Neural crest cell (in vitro differentiated cells): ENCODE measurements at places on chromosomes 1 and 21. TPM values are rescaled to one million over a fixed set of nuclear protein-coding genes. Genes with fewer than 3 reads are reported as not detected.

Gene SETDB1
- 77.9 and 81.6 TPM in 2 replicates for total RNA-seq

Gene OR2T35
- not detected in 2 replicates for total RNA-seq

Gene CD52
- not detected in 2 replicates for total RNA-seq

Gene SPRR3
- total RNA-seq: not detected in 2 replicates

Gene TAS1R1
- not detected in 2 replicates for total RNA-seq

Gene CD1D
- not detected in 2 replicates for total RNA-seq

Gene FCN3
- total RNA-seq: not detected in 2 replicates

Gene CSF1
- total RNA-seq: 16.0 and 17.9 TPM in 2 replicates

Gene FABP3
- 13.6 and 14.0 TPM in 2 replicates for total RNA-seq

Gene NT5C1A
- total RNA-seq: not detected in 2 replicates

Gene NOC2L
- total RNA-seq: 95.4 and 106 TPM in 2 replicates

Gene ANKRD45
- 2.7 and 3.2 TPM in 2 replicates for total RNA-seq

Gene CACNA1S
- 0.07 TPM in 2 replicates for total RNA-seq

Gene PTPRF
- 119 and 125 TPM in 2 replicates for total RNA-seq

Gene TAL1
- total RNA-seq: 0.11 and 0.21 TPM in 2 replicates

Gene LCE1F
- not detected in 2 replicates for total RNA-seq

Gene GABPA
- total RNA-seq: 22.8 and 23.3 TPM in 2 replicates

Gene DYRK1A
- 73.5 and 77.0 TPM in 2 replicates for total RNA-seq

Gene TMEM51
- total RNA-seq: 6.6 and 6.7 TPM in 2 replicates
